ENCODE measurements at places on chromosomes 1 and 21. TPM values are rescaled to one million over a fixed set of nuclear protein-coding genes. Genes with fewer than 3 reads are reported as not detected.

Gene WNT4
- total RNA-seq: 1.8 TPM

Gene EPHX1
- 245 TPM for total RNA-seq

DNA sequence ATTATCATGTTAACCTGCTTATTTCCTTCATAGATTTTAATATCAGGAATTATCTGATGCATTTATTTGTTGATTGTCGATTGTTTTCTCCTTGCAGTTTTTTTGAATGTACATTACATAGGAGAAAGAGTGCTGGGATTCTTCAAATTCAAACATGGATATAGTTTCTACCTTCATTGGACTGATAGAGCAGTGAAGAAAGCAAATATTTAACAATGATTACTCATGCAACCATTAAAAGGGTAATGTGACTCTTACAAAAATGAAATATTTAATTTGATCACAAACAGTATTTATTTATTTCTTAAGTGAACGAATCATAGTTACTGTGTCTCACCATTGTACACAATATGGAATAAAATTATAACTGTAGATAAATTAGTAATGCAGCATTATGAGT is 350.9 kb downstream of the BRINP3 start:
- no peak for DNase-seq

- DNase-seq: no peak
Observed at GRCh38 chr1:48200166-48200900, 22.2 kb upstream of the SLC5A9 start.

Gene OR2L3
- not detected for total RNA-seq

Gene CA6
- total RNA-seq: not detected

- DNase-seq: no peak
Observed at GRCh38 chr21:42235593-42235992, 16.7 kb downstream of the ABCG1 start.

GRCh38 chr1:8701794-8702471 is 115.5 kb downstream of the RERE start:
- peak; percentile 73 for DNase-seq

DNA sequence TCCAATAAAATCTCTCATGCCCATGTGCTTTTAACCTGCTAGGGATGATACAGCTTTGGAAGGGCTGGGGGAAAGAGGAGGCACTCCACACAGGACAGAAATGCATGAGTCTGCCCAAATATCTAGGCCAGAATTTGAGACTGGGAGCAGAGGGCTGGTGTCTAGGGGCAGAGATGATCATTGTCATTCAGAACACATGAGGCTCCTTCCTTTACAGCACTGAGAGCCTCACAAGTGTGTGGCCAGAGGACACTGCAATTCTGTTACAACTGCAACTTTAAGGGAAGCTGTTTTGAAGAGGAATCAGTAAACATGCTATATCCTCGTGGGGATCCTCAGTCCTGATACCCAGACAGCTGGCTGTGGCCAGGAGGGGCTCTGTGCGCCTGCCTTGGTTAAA is 541.3 kb downstream of the OMA1 start:
- DNase-seq: no peak

Gene LRIG2
- 10.9 TPM for total RNA-seq

Gene NBPF4
- total RNA-seq: not detected

Gene TBCE
- 27.2 TPM for total RNA-seq

DNA sequence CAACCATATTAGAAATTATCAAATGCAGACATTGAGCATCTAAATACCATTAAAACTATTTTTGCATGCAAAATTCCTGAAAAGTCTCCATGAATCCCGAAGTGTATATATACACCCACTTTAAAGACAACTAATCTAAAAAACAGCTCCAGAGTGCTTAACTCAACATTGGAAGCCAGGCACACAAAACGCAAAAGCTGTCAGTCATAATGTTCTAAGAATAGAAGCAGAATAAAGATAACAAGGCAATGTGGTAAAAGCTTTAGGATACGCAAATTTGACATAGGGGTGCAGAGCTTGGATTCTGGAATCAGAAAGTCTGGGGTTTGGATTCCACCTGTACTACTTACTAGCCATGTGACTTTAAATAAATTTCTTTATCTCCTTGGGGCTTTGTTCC is 62.5 kb downstream of the SMYD3 start:
- no peak for DNase-seq

DNA sequence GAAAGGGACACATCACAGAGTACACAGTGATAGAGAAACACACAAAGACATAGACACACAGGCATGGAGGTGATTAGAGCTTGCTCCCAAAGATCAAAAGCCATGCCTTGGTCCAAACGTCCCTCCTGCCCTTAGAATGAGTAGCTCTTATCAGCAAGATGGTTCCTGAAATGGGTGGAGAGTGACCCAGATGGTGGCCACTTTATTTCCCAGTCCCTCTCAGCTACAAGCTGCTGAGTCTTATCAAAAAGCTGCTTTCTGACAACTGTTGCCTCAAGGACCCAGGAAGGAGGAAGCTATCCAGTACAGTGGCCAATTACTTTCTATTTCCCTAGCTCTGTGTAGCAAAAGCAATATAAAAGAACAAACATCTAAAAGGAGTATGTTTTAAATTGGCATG is 7.7 kb upstream of the CLCA1 start:
- DNase-seq: no peak

DNA sequence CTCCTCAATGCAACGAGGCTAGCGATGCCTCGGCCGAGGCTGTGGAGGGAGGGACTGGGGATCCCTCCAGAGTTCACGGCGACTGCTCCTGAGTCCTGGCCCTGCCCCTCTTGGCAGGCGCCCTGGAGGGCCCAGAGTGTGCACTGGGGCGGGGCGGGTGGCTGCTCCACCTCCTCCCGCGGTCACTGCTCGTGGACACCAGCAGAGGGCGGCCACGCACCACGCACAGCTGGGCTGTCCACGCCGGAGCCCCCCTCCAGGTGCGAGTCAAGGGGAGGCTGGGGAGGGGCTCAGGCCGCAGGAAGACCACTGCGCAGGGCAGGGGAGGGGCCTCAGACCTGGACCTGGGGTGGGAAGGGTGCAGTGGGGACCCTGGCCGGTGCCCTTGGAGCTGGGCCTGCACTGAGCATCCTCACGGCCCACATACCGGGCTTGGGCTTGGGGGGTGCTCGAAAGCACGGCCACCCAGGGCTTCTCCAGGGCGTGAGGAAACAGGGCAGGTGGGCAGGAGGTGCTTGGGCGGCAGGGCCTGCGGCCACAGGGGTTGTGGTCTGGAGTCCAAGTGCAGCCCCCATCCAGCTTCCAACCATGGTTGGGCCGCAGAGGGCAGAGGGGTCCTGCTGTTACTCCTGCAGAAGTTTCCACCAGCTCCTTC is 20.6 kb upstream of the TTC34 start:
- no peak for DNase-seq

DNA sequence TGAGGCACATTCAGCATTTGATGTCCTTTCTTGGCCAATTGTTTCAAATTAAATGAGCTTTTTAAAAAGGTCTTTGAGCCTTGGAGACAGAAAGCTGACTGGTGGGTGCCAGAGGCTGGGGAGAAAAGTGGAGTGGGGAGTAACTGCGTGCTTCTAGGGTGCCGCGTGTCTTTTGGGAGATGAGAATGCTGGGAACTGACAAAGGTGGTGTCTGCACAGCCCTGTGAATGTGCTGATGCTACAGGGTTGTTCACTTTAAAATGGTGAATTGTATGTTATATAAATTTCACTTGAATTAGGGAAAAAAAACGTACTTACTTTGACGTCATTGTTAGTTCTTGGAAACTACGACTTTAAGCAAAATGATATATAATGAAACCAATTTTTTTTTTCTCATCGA is 8.1 kb upstream of the TFF1 start:
- no peak for DNase-seq

DNA sequence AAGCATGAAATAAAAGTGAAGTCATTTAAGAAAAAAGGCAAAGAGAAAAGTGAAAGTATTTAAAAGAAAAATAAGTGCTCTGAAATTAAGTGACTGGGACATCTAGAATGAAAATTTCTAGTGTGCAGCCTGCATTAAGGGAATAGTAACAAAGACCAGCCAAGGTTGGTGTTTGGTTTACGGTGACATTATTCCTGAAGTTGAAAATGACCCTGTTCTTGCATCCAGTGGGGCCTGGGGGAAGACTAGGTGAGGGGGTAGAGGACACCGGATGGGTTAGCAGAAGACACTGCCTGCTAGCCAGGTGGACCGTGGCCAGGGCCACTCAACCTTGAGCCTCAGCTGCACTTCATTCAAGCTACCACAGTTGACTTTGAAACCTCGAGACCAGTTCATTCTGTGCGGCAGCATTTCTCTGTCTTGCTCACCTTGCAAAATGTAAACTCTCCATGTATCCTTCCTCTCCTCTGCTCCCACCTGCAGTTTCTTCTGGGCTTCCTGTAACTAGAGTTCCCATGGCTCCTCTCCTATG is 14.3 kb upstream of the KCNK1 start:
- no peak for DNase-seq

DNA sequence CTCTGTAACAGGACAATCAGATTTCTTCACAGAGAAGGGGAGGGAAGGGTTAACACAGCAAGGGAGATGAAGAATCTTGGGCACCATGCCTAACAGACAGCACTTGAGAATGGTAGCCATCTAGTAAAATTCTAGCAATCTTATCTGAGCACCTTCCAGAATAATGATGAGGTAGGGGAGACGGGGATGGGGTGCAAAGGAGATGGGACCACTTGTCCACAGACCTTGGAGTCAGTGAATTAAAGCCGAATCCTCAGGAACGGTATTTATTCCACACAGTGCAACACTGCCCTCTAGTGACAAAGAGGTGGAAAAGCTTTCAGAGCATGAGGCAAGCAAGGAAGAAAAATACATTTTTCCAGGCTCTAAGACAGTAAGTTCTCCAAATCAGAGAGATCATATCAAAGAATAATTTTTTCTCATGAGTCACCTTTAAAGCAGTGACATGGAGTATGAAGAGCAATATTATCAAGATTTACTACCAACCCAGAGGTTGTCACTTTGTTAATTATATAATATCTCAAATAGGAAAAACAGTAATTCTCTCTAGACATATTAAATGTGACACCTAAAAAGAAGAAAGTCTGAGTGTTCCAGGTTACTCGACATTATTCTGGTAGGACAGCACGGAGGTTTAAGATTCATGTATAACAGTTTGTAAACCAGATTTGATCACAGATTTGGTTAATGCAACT is 43.3 kb upstream of the LPAR3 start:
- DNase-seq: no peak

- peak; percentile 84 for DNase-seq
Observed at GRCh38 chr1:30877205-30877912, 31.2 kb downstream of the SDC3 start.

- DNase-seq: no peak
Observed at GRCh38 chr1:201845331-201846083, 16.6 kb downstream of the IPO9 start.

Gene PAPPA2
- 0.17 TPM for total RNA-seq

Gene GUCA2A
- total RNA-seq: not detected

DNA sequence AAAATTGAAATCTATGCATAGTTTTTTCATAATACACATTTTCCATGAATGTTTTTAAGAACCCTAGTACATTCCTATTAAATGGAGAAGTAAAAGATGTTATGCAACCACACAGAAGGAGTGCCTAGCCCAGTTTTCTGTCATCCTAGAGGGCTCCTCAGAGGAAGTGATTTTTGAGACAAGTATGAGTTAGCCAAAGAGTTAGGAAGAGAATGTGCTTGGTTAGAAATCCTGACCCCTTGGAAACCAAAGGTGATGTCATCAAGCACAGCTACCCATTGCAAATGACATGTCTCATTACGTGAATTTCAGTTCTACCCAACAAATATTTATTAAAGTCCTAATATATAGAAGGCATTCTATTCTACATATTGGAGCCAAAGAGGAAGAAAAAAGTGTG is 88.9 kb upstream of the TNFSF4 start:
- no peak for DNase-seq

DNA sequence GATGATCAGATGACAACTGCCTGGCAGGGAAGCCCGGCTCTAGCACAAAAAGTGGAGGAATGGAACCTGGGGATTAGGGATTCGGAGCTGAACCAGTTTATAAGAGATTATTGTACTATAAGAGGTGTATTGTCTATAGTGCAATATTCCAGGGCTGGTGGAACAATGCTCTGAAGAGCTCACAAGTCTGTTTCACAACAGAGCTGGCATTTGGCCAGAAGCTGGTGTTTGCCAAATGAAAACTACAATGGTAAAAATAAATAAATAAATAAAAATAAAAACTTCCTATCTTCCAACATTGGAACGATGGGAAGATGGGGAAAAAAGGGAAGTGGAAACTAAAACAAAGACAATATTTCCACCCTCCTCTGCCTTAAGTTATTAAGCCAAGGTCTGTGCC is 73.5 kb downstream of the CHODL start:
- no peak for DNase-seq

Gene SASS6
- total RNA-seq: 2.4 TPM

DNA sequence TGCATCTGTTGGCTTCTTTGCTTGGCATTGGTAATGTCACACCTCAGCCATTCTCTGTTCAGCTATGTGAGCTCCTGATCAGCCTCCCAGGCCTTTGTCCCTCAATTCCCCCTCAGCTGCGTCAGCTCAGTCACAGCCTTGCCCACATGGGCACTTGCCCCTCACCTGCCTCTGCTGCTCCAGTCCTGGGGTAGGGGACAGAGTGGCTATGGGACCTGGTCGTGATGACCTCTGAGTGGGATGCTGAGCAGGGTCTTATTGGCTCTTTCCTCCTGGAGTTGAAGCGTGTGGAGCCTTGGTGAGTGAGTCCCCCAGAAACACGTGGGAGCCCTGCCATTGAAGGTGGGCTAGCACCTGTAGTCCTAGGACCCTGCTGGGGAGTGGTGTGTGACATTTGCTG is 61.4 kb upstream of the TLR5 start:
- no peak for DNase-seq

Gene TMEM52
- total RNA-seq: 1.5 TPM

Gene TGFBR3
- total RNA-seq: 55.9 TPM

GRCh38 chr1:16110884-16111283 is 37.4 kb upstream of the FAM131C start:
- no peak for DNase-seq

Gene ARF1
- total RNA-seq: 397 TPM

Gene RPTN
- total RNA-seq: not detected

DNA sequence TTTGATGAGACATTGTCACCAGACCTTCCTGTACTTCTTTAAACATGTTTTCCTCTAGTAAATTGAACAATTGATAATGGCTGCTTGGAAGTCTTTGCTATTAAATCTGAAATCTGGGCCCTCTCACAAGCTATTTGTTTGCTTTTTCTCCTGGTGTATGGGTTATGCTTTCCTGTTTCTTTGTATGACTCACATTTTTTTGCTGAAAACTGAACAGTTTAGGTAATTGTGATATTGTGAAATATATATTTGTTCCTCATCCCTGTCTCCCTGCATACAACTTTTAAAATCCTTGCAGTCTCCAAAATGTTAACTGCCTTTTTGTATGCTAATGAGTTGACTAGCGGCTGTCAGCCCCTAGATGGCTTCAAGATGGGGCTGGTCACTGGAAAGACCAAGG is 61.6 kb downstream of the MAP3K21 start:
- DNase-seq: no peak

Gene NBPF6
- total RNA-seq: not detected

Gene FCER1G
- total RNA-seq: 158 TPM
